Activated CD4-positive, alpha-beta T cell treated with anti-CD3 and anti-CD28 coated beads, Interleukin-2, amount 50 U/mL, for 1 hour (primary cell): ENCODE measurements at places on chromosomes 2 and 18.

DNA sequence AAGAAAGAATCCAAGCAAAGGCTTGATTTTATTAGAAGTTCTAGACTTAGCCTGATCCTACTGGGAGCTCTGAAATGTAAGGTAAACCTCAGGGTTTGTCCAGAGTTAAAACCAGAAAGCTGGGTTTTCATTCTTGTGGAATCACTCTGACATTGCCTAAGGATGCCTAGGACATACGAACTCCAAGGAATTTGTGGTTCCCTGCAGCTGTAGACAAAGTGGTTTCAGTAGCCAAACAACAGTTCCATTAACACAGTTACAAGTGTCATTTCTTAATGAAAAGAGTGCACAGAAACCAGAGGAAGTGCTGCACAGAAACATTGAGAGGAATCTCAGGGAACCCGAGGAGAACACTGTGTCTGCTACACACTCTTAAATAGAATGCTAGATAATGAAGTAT is 221.4 kb upstream of the ST6GAL2 start:
- no peak for DNase-seq

DNA sequence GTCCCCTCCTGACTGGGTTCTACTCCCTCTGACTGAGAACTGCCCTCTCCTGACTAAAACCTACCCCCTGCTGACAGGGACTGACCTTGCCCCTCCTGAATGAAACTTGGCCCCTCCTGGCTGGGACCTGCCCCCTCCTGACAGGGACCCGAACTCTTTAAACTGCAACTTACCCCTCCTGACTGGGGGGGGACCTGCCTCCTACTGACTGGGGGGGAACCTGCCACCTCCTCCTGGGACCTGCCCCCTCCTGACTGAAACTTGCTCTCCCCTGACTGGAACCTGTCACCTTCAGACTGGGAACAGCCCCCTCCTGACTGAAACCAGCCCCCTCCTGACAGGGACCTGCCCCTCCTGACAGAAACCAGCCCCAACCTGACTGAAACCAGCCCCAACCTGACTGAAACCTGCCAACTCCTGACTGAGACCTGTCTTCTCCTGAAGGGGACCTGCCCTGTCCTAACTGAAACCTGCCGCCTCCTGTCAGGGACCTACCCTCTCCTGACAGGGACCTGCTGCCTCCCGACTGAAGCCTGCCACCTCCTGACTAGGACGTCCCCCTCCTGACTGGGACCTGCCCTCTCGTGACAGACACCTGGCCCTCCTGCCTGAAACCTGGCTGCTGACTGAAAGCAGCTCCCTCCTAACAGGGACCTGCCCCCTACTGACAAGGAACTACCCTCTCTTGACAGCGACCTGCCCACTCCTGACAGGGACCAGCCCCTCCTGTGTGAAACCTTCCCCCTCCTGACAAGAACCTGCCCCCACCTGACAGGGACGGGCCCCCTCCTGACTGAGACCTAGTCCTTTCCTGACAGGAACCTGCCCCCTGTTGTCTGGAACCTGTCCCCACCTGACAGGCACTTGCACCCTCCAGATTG is 87.1 kb downstream of the PXDN start:
- DNase-seq: no peak

- DNase-seq: no peak
Measured at GRCh38 chr2:122764014-122764413, 1008.6 kb downstream of the TSN start.

GRCh38 chr2:23386339-23387220 is 1.6 kb downstream of the KLHL29 start:
- DNase-seq: peak; percentile 24

GRCh38 chr2:106638580-106638979 is 151.4 kb downstream of the CD8B2 start:
- DNase-seq: no peak

DNA sequence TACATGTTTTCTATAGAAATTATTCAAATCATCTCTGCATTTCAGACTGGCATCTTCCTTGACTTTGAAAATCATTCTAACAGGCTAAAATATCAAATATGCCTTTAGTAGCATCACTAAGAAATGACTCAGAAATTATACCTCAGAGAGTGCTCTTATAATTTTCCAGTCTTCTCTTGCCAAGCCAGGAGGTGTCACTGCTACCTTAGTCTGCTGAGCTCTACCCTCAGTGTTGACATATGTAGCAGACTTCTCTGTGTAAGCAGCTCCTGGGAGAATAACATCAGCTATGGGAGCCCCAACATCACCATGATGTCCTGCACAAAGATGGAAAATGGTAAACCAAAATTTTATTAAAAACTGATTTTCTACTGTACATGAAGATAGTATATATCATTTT is 31.6 kb downstream of the NDUFS1 start:
- no peak for DNase-seq

DNA sequence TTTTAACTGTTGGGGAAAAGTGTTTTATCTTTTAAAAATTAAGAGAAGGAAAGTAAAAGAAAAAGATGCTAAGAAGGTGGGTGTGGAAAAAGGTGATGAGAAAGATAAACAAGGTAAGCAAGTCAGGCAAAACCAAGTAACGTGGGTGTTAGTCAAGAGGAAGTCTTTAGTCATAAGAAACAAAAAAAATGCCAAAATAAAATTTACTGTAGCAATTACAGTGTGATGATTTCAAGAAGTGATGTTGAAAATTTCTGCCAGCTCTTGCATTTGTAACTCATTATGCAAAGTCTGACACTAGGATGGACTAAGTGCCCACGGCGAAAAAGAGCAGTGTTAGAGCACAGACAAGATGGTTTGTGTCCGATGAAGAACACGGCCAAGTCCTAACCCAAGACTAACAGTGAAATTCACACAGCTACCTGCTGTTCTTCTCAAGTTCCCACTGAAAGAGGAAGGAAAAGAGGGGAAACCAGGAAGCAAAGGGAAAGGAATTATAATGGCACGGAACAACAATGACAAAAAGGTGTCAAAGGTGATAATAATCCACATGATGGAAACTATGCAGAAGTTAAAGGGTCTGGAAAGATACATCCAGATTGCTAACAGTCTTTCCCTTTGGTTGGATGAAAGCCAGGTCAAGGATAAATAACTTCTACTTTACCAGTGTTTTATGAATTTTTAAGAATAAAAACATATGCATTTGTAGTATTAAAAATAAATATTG is 34.1 kb downstream of the NOL10 start:
- no peak for DNase-seq

DNA sequence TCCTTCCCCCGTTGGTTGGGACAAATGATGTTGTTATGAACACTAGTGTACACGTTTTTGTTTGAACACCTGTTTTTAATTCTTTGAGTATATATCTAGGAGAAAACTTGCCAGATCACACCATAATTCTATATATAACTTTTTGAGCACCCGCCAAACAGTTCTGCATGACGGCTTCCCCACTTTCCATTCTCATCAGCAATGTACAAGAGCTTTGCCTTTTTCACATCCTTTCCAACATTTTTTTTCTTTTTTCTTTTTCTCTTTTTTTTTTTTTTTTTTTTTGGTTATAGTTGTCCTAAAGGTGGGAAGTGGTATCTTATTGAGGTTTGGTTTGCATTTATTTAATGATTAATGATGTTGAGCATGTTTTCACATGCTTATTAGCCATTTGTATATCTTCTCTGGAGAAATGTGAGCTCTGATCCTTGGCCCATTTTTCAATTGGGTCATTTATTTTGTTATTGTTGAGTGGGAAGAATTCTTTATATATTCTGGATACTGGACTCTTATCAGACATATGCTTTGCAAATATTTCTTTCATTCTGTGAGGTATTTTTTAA is 86.9 kb upstream of the ZC3H15 start:
- no peak for DNase-seq

DNA sequence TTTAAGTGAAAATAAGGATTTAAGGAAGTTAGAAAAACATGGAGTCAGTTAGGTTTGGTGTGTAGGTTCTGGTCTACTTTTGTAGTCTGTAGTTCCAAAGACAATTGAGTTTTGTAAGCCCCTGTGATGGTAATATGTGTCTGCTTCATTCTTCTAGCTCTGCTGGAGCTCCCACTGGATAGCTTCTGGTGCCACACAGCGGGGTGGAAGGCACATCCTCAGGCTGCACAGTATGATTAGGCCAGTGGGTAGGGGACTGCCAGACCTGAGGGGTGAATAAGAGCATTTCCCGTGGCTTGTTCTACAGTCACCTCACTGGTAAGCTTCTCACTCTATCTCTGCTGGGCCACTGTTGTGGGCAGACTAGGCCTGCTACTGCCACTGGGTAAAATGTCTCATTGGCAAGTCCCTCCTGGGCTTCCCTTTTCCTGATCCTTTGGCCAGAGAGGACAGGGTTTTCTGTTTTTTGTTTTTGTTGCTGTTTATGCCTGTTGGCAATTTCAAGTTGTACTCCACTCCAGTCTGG is 44.5 kb downstream of the TMEM131 start:
- no peak for DNase-seq

DNA sequence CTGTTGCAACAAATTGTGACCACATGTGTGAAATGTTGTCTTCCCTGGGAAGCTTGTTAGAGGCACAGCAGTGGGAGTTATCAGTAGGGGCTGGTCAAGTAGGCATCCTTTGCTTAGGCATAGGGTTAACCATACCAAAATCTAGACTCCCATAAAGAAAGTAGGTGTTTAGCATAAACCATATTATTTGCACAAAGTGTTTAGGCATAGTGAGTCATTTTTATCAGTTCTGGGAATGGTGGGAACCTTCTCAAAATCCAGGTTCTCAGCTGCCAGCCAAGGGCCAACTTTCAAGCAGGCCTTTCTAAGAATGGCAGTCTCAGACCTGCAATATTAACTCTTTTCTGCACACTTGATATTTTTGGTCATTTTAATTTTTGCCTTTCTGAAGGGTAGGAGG is 88.5 kb downstream of the RAB3GAP1 start:
- no peak for DNase-seq

DNA sequence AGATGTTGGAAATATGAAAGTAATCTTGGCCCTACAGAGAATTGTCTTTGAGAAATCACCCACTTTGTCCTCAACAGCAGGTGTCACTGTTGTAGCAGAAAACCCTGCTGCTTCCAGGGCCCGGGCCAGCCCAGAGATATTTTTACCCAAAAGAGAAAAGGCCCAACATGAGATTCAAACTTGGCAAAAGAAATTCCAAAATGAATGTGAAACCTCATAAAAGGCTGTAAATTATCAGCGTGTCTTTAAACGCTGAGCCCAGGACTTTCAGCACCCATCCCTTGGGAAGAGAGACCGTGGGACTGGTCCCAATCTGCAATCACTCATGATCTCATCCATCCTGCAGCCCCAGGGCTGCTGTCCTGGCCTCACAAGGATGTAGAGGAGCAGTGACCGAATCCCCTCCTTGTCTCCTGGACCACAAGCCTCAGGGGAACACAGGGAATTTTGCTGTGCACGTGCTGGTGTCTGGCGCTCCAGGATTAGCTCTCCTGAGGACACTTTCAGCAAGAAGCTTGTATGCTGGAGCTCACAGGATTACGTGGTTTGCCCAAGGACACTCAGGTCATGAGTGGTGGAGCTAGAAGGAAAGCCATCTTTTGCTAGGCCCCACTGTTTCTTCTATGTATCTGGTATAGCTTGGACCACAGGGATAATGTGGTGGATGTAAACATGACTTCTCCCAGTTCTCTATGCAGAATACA is 202.1 kb downstream of the RNF144A start:
- no peak for DNase-seq

- no peak for DNase-seq
Measured at GRCh38 chr2:178976351-178976750, 73.6 kb downstream of the CCDC141 start.

- DNase-seq: no peak
Measured at GRCh38 chr2:40827392-40827791, 375.5 kb upstream of the SLC8A1 start.

GRCh38 chr2:122251566-122251965 is 496.1 kb downstream of the TSN start:
- no peak for DNase-seq

DNA sequence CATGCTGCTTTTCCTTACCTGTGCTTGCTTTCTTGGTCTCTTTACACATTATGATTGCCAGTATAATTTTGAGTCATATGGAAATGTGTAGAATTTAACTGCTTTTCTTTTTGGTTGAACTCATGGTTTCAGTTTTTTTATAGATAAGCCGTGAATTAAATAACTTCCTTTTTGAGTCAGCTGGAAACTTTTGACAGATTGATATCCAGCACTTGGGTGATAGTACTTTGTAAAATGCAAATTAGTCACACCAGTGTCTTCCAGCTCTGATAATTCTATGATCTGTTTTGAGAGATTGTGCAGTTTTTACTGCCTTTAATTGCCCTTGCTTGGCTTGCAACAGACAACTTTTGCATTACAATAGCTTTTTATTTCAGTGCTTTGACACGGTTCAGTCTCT is 86.4 kb downstream of the NCOA1 start:
- no peak for DNase-seq

GRCh38 chr18:74831571-74832250 is 234.0 kb downstream of the ZNF407 start:
- no peak for DNase-seq

GRCh38 chr18:58507880-58508279 is 121.0 kb downstream of the ALPK2 start:
- DNase-seq: no peak

GRCh38 chr2:31348618-31349017 is 65.9 kb downstream of the XDH start:
- no peak for DNase-seq

GRCh38 chr2:151762694-151763093 is 28.4 kb upstream of the NEB start:
- DNase-seq: no peak

DNA sequence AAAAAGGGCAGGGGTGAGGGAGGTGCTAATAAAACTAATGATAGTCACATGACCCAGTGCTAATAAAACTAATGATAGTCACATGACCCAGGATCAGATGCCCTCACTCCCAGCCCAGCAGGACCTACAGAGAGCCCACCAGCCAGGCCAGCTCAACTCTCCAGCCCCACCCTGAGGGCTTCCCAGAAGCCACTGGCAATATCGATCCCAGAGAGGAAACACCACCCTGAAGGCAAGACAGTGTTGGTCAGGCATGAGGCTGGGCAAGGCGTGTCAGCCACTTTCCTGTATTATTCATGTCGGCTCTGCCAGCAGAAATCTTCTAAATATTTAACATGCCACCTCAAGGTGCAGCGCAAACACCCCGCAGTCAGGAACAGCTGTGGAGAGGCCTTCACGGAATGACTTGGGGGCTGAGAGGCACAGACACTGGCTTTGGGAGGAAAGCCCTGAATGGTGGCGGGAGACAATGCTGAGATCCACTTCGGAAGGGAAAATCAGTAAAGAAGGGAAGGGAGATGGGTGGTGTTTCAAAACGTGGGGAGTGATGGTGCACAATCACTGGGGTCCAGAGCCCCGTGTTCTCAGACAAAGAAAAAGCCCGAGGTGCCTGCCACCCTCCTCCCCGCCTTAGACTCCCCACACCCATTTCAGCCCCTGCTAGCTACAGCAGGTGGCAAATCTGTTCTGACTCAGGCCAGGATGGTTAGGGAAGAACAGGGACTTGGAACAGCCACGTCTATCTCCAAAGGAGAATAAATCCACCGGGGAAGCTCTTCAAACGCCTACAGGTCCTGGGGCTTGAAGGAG is 1.4 kb downstream of the REEP1 start:
- no peak for DNase-seq

GRCh38 chr2:181780657-181781056 is 100.3 kb upstream of the NEUROD1 start:
- no peak for DNase-seq
